ENCODE measurements at places on chromosomes 1 and 21.

- no peak for DNase-seq
These were observed 360.3 kb downstream of the NEGR1 start for GRCh38 chr1:71921935-71922559.

DNA sequence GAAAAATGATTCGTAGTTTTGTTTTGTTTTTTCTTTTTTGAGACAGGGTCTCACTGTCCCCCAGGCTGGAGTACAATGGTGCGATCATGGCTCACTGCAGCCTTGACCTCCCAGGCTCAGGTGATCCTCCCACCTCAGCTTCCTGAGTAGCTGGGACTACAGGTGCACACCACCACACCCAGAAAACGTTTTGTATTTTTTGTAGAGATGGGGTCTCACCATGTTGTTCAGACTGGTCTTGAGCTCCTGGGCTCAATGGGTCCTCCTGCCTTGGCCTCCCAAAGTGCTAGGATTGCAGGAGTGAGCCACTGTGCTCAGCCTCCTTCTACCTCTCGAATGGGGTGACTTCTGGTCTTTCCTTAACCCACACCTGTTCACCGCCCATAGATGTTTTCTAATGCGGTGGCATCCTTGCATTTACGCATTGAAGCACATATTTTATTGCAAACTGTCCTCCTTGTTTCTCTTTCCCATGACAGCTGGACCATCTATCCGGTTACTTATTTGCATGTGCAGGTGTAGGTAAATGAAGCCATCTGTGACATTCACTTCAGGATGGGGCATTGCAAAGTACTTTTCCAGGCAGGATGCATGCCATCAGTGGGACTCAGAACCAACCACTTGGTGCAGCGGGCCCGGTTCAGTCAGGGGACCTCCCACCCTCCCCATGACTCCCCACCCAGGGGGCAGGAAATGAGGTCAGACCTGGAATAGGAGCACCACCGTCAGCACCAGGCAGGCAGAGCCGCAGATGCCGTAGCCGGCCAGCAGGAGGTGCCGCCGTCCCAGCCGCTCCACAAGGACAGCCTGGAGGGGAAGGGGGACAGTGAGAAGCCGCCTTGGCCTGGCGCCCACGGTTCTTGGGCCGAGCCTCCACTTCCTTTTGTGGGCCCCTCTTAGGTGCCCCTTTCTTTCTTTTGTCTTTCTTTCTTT, 16.5 kb downstream of the SLC2A7 start:
- DNase-seq = peak; percentile 24

DNA sequence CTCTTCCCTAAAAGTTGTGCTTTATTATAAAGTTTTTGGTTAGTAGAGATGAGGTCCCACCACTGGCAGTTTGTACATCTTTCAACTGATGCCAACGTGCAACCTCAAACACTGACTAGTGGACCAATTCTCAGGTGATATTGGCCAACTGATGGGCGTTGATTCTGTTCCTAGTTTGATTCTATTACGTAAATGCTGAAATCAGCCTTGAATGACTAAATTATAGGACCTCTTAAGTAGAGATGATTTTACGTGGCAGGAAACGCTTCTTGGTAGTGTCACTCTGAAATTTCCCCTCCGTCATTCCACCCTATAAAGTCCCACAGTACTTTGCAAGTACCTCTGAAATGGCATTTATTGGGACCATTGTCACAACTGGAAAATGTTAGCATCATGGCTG, 8.8 kb upstream of the FNDC7 start:
- DNase-seq = peak; percentile 30

DNA sequence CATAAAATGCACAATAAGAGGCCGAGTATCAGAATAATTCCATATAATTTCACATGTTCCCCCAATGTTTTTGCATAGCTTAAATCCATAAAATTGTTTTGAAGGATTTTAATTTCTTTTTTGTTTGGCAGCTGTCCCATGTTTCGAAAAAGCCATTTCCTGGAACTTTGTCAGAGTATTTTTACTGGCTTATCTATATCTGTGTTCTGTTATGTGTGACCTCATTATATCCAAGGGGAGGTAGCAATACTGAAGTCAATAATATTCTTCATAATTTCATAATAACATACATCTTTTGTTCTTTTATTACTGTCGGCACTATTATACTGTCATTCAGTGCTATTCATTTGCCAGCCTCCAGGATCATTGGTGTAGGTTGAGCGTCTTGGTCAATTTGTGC, 9.4 kb upstream of the BACH1 start:
- DNase-seq = no peak

DNA sequence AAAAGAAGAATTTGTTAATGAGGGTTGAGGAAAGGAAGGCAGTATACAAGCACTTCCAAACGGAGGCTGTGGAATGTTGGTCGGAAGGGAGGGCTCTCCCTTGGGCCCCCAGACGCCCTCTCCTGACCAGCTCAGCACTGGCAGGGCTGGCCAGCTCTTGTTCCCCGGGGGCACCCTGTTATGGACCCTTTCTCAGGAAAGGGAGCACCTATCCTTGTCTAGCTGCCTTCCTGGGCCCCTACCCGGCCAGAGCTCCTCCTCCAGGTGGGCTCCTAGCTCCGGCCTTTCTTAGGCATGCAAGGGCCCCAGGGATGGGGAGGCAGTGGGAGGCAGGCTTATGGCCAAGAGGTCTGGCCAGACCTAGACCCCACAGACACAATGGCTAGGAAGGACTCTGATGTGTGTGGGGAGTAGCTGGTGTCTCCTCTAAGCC, 926 bp downstream of the BLACAT1 start:
- DNase-seq = no peak

DNA sequence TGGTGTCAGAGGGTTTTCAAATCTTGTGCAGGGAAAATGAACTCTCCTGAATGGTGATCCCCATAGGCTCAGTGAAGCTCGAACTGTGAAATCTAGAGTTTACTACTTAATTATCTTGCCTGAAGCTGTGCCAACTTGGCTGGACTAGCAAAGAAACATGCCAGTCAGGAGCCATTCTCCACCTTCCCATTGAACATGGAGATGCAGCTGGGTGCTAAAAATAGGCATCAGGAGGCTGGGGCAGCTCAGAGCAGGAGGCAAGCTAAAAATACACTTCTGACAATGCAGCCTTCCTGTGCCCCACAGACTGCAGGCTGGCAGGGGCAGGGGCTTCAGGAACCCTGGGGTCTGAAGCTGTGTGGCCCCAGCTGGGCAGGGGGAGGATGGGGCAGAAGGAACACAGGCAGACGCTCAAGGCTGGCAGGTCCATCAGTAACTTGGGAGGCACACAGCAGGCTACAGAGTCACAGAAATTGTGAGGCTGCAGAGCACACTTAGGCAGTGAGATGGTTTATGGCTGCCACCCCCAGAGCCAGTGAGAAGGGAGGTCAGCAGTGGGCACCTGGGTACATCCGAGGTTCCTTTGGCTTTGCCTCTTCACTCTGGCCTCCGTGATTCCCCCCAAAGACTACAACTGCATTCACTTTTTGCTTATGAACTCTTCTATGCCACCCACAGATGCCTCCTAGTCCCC, 155.4 kb upstream of the KCND3 start:
- DNase-seq = no peak

DNA sequence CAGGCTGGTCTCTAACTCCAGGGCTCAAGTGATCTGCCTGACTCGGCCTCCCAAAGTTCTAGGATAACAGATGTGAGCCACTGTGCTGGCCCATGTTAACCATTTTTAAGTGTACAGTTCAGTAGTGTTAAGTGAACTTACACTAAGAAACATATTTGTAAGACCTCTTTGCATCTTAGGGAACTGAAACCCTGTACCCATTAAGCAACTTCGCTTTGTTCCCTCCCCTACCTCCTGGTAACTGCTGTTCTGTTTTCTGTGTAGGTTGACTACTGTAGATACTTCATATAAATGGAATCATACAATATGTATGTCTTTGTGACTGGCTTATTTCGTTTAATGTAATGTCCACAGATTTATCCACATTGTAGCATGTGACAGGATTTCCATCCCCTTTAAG, 11.0 kb downstream of the NUDC start:
- no peak for DNase-seq

- DNase-seq = no peak
These were observed 89.5 kb upstream of the C1orf21 start for GRCh38 chr1:184297244-184297750.

DNA sequence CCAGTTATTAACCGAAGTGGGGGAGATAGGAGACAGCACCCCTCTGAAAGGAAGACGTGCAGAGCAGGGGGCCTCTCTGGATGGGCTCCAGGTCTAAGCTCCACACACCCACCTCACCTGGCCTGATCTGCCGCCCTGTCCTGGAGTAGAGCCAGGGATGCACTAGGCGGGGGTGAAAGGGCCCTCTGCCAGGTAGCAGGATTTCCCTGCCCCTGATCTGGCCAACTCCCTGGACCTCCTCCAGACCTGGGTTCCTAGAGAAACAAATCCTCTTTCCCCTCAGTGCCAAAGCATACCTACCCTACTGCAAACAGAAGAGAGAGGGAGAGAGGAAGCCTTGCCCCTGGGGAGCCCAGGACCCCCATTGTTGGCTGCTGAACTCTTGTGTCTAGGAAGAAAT, 2.0 kb downstream of the CRABP2 start:
- no peak for DNase-seq

GRCh38 chr1:101520302-101520701, 283.5 kb downstream of the S1PR1 start:
- peak; percentile 6 for DNase-seq

DNA sequence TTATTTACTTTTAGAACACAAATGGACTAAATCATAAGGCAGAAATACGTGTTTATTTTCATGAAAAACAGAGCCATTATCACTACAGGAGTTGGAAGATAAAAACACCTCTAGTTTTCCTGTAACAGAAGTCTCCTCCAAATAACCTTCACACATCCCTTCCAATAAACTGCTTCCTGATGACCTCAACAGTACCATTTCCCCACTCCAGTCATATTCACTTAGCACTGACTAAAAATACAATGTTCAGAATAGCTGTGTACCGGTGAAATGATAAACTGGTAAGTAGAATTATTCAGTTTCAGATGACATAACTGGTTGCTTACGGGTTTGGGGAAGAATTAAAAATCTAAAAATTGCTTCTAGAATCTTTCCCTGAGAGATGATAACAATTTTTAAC, 137.9 kb downstream of the DENND1B start:
- DNase-seq = no peak

DNA sequence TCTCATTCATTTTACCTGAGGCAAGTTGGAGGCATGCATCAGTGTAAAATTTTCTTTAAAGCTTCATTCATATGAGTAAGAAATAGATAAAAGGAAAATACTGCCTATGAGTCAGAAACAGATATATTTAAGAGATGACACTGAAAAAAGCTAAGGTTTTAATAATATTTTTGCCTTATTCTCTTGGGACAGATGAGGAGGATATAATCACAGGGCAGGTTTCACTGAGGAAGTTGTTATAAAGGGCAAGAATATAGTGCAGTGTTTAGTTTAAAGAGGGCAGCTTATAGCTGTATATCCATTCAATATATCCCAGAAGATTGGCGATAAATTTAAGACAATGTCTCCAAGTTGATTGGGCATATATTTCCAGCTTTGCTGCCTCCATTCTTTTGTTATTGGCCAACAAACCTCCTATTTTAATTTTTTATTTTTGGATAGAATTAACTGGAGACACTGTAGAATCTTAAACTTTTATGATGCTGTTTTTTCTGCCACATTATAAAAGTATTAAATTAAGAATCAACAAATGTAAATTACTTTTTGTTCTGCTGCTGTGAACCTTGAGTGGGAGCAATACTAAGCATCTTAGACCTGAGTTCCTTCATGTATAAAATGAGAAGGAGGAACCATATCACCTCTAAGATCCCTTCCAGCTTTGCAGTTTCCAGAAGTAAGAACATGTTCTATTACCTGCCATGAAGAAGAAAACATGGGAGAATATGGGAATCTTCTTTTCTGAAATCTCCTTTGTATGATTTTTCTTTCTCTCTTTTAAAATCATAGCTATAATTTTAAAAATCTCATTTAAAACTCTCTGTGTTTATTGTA, 171.6 kb downstream of the S1PR1 start:
- no peak for DNase-seq

- DNase-seq = peak; percentile 79
These were observed 78.6 kb downstream of the HHAT start for GRCh38 chr1:210407207-210407886.

DNA sequence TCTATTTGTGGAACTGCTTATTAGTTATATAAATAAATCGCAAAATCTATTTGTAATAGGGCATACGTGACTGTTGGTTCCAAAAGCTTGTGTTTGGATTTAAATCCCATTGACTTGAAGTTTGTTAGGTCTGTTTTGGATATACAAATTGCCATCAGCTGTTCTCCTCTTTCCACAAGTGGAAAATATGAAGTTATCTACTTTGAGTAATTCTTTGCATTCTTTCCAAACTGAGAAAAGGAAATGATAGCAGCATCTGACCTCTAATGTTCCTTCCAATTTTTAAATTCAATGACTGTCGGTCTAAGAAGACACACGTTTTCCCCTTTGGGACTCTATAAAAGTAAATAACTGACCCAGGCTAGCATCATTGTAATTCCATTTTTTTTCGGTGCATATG, 165.7 kb upstream of the SGIP1 start:
- DNase-seq = no peak

DNA sequence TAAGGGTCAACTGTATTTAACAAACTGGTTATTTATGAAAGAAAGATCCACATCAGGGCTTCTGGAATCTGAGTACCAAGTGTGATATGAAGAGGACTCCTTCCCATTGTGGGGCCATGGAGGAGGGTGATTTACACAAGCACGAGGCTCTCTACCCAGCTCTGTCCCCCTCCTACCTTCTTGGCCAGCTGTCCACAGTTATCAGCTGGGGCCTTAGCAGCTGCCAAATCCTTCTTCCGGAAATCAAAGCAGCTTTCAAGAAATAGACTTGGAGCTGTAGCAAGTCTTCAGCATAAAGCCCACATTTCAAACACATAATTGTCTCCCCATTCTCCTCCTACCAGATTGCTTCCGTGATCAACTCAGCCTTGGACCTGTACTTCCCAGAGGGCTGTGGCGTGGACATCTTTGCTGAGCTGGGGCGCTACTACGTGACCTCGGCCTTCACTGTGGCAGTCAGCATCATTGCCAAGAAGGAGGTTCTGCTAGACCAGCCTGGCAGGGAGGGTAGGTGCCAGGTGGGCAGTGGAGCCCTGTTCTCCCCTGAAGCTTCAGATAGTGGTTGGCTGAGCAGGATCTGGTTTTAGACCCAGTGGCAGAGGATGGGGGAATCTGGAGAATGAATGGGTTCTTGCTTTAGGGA, 15.5 kb downstream of the AZIN2 start:
- no peak for DNase-seq

- DNase-seq = no peak
These were observed 130.0 kb upstream of the BACE2 start for GRCh38 chr21:41037936-41038335.

GRCh38 chr1:66168467-66168887, 365.5 kb upstream of the SGIP1 start:
- DNase-seq = no peak
